Fibroblast of lung (primary cell): ENCODE measurements at places on chromosomes 2 and 18.

DNA sequence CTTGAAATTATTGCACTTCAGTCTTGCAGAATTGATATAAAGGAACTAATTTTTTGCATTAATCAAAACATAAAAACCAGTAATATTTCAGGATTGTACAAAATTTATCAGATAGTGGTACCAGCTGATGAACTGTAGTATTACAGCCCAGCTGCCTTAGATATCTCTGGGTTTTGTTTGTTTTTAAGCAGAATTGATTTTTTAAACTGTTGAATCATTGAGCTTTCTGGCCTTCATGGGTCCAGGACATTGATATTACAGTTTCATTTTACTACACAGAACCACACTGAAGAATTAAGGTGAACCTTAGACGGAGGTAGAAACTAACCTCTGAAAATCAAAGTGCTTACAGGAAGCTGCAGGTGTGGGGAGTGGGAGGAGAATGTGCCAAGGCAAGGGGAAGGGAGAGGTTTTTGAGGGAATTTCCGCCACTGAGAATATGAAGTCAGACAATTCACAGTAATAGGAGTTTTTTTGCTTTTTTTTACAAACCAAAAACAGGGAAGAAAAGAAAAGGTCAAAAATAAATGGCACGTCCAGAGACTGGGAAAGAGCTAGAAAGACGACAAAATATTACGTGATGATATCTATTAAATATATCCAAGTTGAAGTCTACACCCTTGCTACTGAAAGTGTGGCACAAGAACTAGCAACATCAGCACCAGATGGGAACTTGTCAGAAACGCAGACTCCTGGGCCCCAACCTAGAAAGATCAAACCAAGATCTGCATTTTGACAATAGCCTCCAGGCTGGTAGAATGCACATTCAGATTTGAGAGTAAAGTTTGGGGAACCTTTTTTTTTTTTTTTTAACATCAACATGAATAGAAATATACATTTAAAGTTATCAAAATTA lies 40.8 kb upstream of the SPAG16 start:
- no peak for DNase-seq

DNA sequence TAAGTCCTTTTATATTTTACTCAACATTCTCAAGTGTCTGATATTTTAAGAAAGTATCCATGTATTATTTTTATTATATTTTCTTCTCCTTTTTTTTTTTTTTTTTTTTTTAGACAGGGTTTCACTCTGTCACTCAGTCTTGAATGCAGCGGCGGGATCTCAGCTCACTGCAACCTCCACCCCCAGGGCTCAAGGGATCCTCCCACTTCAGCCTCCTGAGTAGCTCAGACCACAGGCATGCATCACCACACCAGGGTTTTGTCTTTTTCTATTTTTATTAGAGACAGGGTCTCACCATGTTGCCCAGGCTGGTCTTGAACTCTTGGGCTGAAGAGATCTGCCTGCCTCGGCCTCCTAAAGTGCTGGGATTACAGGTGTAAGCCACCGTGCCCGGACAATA lies 212.1 kb downstream of the TCF4 start:
- no peak for DNase-seq

DNA sequence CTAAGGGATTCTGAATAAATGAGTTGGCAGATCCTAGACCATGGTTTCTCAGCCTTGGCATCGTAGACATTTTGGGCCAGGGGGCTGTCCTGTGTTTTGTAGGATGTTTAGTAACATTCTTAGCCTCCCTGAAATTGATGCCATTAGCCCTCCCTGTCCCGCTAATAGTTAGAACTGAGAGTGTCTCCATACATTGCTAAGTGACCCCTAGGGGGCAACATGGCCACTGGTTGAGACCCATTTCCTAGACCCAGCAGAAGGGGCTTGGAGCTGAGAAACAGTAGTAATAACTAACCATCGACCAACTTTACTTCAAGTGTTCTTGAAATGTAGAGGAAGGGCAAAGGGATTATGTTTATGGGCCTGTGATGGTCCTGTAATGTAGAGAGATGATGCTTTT lies 40.8 kb downstream of the KCMF1 start:
- DNase-seq, result no peak

- DNase-seq, result no peak
Measured at GRCh38 chr2:147288131-147288530, 556.7 kb upstream of the ACVR2A start.

- DNase-seq, result peak; percentile 87
Measured at GRCh38 chr2:188725746-188726360, 248.3 kb upstream of the COL3A1 start.

DNA sequence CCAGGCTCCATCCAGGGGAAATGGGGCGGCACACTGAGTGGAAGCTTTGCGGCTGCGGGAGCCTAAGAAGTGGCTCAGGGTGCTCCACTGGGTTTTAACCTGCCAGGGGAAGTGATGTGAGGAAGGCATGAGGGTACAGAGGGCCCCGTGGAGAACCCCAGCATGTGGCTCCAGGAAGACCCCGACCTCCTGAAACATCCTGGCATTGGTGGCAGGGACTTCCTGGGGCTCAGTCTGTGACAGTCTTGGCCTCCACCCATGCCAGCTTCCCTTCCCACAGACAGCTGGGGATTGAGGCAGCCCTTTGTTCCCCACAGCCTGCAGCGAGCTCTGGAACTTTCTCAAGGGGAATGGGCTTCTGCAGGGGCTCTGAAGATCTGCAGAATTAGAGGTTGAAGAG lies 146.6 kb downstream of the TNS1 start:
- no peak for DNase-seq

DNA sequence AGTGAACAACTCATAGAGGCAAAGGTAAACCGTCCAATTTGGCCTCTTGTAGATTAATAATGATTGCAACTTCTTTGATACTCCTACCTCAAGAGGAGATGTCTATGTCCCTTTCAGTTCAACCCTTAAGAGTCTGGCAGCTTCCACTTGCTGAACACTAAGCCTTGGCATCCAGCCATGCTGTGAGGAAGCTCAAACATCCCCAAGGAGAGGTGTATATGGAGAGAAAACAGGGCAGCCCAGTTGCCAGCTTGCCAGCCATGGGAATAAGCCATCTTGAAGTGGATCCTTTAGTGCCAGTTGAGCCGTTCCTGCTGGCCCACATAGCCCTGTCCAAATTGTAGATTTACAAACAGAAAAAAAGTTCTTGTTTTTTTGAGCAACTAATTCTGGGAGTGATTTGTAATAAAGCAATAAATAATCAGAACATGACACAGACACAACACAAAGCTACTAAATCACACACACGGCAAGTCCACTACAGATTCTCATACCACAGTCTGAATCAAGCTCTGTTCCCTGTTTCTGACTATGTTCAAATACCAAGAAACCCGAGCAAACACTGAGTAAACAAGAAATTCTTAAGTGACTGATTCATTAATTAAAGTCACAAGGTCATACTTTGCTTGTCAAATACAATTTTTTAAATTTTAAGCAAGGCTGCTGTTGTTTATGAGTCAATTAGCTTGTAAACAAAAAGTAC lies 96.1 kb downstream of the PID1 start:
- DNase-seq, result peak; percentile 21

DNA sequence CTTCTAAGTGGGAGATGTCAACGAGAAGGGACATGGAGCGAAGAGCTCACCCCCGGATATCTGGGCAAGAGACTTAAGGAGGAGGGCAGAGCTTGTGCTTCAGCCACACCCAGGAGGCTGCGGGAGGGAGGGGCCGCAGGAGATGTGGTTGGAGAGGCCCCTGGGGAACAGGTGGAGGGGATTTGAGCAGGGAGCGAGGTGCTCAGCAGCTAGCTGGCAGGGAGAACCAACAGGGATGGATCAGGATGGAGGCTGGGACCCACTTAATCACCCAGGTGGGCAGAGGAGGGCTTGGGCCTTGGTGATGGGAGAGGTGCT lies 78.3 kb downstream of the MBP start:
- no peak for DNase-seq

DNA sequence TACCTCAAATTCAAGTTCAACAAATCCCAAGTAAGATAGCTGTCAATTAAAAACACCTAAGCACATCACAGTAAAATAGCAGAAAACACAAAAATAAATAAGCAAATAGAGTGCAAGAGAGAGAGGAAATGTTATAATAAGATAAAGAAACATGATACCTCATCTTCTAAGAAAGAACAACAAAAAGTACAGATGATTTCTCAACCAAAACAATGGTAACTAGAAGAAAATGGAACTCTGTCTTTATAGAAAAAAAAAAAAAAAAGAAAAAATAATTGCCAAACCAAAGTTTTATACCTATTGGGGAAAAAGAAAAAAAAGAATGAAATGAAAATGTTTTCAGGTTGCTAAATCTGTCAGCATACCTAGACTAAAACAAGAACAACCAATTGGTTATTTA lies 1253.5 kb upstream of the CDH2 start:
- peak; percentile 4 for DNase-seq

- DNase-seq, result peak; percentile 62
Measured at GRCh38 chr2:8003462-8004075, 678.3 kb upstream of the ID2 start.
